ENCODE measurements at places on chromosomes 4 and X.

DNA sequence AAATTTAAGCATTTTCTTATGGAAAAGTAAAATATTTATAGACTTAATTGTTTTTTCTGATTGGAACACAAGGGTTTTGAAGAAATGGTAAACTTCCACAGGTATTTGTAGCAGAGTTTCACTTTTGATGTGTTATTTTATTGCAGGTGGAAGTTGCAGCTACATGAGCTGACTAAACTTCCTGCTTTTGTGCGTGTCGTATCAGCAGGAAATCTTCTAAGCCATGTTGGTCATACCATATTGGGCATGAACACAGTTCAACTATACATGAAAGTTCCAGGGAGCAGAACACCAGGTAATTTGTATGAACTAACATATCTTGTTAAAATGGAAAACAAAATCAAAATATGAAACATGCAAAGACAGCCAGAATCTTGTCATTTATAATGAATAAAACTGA lies 117.4 kb downstream of the DIPK2B start:
- DNase-seq, result no peak

DNA sequence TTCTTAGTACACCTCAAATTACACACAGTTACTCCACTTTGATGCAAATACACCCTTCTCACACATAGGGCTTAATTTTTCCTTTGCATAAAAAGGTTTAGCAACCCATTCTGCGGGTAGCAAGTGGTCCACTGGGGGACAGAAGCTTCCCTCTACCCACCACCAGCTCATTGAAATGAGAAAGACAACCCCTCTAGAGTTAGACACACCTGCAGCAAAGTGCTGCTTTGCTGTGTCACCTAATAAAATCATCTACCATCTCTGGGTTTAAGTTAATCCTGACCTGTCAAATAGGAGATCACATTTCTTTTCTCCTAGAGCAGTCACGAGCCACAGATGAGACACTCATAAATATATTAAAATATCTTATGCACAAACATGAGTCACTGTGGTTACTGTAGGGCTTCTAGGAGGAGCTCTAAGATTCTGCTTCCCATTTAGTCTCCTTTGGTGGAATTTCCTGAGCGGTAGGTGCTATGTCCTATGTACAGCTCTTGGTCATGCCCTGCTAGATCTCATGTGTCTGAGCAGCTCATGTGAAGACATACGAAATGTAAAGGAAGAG lies 11.9 kb downstream of the BMX start:
- no peak for DNase-seq

- DNase-seq, result no peak
These were observed 35.7 kb upstream of the NKX3-2 start for GRCh38 chr4:13580036-13580435.

DNA sequence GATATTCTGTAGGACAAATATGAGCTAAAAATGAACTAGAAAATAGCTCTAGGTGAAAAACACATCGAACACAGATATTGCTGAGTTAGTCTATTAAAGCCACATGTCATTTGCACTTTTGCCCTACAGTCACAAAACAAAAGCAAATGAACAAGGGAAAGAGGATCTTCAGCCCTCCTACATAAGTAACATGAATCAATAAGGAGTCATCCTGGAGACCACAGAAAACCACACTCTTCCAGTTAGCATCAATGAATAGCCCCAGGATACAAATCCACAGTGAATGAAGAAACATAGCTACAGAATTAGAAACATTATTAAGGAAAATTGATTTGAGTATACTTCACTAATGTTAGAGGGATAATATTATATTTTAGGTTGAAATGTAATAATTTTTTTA lies 311.4 kb downstream of the MAPK10 start:
- no peak for DNase-seq

DNA sequence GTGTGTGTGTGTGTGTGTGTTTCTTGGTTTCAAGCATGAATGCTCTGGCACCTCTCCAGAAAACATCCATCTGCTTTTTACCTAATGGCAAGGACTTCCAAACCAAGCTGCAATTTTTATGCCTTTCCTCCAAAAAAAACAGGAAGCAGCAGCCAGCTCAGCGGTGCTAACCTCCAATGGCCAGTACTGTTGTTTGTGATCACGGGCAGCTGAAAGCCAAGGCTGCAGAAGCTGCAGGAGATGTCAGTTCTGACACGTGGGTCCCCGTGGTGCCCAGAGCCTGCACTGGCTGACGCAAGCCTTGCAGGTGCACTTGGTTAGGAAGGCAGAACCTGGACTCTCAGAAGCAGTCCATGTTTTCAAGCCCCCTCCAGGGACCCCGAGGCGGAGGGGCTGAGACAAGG lies 313.6 kb upstream of the DDX53 start:
- no peak for DNase-seq

GRCh38 chr4:4711902-4712301 lies 147.6 kb upstream of the MSX1 start:
- no peak for DNase-seq

DNA sequence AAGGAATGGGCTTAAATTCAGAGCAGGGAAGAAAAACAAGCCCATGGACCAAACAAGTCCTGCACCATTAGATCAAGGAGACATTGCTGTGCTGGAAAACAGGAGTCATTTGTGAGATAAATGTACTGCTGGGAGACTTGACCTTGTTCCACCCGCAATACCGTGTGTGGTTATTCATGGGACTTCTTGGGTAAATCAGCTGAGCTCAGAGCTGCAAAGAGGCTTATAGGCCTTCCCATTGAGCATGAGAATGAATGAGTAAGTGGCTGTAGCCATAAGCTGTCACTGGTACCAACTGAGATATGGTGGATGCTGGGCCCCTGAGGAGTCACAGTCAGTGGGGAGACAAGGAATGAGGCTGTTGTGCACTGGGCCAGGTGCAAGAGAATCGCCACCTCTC lies 2.3 kb upstream of the CYTL1 start:
- DNase-seq, result no peak

DNA sequence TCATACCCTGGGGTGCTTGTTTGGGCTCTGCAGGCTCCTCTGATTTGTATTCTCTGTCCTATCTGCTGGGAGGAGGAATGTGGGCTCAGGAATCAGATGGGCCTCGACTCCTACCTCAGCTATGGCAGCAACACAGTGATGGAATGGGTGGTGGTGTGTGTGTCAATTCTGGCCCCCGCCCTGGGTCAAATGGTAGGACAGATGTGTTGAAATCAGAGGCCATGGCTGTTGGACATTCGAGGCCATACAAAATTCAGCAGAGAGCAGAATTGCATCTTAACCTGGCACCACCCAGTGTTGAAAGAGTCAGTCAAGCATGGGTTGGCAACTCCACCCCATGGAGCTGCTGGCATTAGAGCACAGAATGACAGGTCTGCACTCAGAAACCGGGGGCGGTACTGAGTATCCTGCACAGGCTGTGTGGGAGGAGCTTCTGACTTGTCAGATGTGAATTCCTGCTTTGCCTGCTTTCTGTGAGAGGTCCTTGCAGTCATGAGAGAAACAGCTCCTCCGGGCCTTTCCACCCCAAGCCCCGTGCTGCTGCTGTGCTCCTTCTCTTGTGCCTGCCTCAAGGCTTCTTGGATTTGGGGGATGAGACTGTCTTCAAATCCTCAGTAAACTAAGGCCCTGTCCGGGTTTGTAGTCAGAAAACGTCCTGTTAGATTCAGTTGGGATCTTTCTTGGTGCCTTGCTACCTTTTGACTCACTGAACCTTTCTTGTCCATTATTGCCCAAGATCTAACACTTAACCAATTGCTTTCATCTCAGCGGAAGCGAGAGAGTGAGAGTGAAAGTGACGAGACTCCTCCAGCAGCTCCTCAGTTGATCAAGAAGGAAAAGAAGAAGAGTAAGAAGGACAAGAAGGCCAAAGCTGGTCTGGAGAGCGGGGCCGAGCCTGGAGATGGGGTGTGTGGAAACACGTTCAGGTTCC lies 13.0 kb downstream of the DKC1 start:
- no peak for DNase-seq

DNA sequence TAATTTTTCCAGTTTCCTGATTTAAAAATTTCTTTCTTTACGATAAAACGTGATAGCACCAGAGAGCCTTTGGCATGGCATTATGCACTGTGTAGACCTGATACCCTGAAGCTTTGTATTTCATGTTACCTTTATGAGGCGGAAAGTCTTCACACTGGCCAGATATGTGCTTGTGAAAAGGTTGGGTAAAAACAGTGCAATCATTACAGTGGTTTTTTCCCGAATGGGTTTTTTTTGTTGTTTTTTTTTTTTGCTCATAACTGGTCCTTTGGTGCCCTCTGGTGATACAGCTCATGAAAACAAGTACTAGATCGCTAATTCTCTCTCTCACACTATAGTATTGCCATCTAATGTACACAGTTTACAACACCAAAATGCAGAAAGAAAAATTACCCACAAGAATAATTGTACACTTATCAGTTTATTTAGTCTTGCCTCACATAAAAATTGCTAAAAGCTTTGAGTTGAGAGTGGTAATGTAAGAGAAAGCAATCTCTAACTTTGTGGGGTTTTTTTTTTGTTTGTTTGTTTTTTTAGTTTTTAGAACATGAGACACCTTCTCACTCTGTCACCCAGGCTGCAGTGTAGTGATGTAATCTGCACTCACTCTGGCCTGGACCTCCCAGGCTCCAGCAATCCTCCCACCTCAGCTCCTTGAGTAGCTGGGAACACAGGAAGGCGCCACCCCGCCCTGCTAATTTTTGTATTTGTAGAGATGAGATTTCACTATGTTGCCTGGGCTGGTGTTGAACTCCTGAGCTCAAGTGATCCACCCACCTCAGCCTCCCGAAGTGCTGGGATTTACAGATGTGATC lies 21.3 kb downstream of the SPCS3 start:
- DNase-seq, result no peak

GRCh38 chrX:21800344-21800770 lies 39.1 kb upstream of the MBTPS2 start:
- no peak for DNase-seq

DNA sequence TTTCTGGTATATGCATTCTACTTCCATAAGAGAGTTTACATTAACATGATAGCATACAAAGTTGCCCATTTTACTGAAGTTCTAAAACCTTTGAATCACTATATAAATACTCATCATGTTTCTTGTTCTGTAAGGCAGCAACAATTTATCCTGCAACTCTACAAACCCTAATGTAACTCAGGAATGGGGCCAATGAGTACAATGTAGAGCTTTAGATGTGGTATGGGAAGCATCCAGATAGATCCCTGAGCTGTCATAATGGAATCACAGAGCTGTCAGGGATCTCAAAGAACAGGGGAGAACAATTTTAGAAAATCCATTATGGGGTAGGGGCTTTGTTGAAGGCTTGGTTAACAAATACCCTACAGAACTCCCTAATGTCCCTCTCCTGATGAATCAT lies 88.5 kb downstream of the DCUN1D4 start:
- no peak for DNase-seq

DNA sequence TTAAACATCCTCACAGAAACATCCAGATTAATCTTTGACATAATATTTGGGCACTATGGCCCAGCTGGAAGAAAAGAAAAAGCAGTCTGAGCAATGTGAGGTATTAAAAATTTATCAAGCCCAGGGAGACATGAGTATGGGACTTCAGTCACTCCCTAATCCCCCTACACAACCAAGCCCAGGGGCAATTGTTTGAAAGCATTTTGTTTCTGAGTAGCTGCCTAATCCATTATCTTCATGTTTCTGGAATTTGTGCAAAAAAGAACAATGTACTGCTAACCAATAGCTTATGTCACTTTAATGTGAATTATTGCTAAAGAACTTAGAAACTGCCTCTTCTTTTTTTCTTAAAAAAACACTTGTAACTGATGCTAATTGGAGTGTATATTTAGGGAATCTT lies 360.7 kb downstream of the TEX13C start:
- DNase-seq, result no peak

GRCh38 chr4:7019367-7019766 lies 23.8 kb upstream of the TADA2B start:
- no peak for DNase-seq

DNA sequence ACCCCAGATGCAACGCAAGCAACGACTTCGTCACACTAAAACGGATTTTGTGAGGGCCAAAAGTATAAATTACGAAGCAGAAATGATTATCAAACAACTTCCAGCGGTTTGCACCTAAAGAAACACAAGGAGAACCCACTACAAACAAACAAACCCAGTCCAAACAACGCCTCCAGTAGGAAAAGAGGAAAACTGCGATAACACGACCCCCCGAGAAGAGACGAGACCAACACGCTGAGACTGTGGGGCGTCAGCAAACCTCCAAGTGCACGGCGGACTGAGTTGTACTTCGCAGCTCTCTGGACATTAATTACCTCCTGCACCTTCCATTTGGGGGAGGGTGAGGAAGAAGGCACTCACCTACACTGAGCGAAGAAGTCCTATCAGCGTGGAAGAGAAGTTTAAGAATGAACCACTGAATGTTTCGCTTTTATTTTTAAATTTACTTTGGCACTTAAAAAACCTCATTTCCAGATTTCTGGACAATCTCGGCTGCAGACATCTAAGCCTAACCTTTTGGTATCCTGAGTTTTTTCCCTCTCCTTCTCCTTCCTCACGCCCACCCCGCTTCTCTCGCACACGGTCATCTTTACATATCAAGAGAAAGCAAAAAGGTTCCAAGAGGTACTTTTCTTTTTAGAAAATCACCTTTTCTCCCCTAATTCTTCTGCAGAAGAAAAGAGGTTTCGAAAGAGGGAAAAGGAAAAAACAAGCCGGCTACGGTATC lies at the start of gene MAB21L2:
Gene MAB21L2, plus strand, starts transcription at position 6 of the 727 bp plus-strand sequence. CDS start 879 bp downstream, outside the sequence.
- no peak for DNase-seq

- DNase-seq, result no peak
These were observed 379.5 kb downstream of the ZIC3 start for GRCh38 chrX:137945470-137945869.

- DNase-seq, result no peak
These were observed 74.4 kb downstream of the RTL5 start for GRCh38 chrX:72057331-72057730.

GRCh38 chr4:26061248-26061986 lies 147.4 kb downstream of the SMIM20 start:
- no peak for DNase-seq

GRCh38 chr4:96183611-96184010 lies 343.7 kb downstream of the PDHA2 start:
- no peak for DNase-seq

- DNase-seq, result no peak
These were observed 20.5 kb downstream of the ARSJ start for GRCh38 chr4:113958766-113959538.

GRCh38 chrX:33188881-33189280 lies 22.5 kb downstream of the DMD start:
- DNase-seq, result no peak

GRCh38 chr4:82710197-82710929 lies 88.2 kb downstream of the SCD5 start:
- no peak for DNase-seq

DNA sequence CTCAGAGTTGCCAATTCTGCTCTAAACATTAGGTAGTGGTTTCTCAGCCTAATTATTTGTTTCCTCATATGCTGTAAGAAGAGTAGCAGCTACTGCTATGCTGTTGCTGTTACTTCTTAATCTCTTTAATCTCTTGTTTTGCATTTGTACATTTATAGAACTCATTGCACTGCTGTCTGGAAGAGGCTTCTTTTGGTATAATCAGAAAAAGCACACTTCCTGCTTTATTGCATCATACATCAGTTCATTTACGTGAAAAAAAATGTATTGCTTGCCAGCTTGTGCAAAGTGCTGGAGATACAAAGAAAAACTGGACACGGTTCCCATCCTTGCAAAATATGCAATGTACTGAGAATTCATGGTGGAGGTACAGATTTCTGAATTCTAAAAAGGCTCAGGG lies 332.0 kb downstream of the GRXCR1 start:
- no peak for DNase-seq

All from T-helper 1 cell (primary cell).